ENCODE measurements at places on chromosomes 5 and 9. TPM values are rescaled to one million over a fixed set of nuclear protein-coding genes. Genes with fewer than 3 reads are reported as not detected.
A peak's percentile ranks its signal among the peaks of the same experiment; 100 is the strongest.

GRCh38 chr5:52177193-52177592 lies 610.5 kb upstream of the ITGA1 start:
- no peak for ATAC-seq

- ATAC-seq, result no peak
These were observed 303.1 kb upstream of the PANK3 start for GRCh38 chr5:168882283-168882682.

DNA sequence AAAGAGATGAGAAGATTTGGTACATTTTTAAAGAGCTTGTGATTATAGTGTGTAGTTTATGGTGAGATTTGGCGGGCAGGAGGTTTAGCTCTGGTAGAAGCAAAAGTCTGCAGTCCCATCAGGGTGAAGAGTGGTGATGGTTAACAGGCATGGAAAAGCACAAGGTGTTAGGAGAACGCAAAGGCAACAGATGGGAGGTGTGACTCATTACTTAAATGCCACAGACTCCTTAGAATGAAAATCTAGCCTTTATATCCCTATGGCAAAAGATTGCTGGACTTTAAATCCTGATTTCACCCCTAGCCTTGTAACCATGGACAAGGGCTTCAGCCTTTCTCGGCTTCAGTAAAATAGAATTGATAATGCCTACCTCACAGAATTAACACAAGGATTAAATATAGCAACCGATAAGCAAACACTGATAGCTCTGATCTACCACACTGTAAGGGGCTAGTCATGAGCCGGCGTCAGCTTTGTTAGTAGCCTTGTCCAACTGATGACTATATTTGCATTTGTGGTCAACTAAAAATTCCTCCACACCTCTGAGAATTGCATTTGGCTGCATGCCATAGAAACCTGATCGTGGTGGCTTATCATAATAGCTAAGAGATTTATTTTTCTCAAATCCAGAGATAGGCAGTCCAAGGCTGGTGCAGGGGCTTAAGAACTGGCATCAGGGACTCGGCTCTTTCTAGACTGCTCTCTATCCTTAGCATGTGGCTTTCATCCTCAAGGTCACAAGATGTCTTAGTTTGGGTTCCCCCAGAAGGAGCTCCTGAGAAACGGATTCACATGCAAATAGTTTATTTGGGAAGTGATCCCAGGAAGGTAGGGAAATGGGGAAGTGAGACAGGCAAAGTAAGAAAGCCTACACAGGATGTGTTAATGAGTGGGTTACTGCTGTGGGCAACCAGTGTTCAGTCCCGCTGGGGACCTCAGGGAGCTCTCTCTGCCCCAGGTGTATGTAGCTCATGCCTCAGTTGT lies 19.6 kb downstream of the MFAP3 start:
- ATAC-seq, result no peak

The FAM78A gene
- 0.78 TPM for total RNA-seq

The LCN2 gene
- total RNA-seq, result 1.4 TPM

DNA sequence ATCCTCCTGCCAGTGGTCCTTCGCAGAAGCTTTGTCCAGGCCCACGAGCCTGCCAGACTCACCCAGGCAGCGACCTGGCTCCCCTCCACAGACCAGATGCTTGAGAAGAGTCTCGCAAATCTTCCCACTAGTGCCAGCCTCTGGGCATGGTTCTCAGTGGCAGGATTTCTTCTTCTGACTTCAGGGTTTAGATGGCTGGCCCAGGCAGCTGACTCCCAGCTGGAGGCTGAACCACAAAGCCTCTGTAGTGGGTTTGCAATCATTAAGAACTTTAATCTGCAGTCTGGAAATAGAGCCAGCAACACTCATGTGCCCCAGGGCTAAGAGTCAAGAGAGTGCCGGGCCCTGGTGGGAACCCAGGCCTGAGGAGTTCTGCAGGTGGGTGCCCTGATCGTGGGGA lies 90.6 kb upstream of the ICE1 start:
- no peak for ATAC-seq

DNA sequence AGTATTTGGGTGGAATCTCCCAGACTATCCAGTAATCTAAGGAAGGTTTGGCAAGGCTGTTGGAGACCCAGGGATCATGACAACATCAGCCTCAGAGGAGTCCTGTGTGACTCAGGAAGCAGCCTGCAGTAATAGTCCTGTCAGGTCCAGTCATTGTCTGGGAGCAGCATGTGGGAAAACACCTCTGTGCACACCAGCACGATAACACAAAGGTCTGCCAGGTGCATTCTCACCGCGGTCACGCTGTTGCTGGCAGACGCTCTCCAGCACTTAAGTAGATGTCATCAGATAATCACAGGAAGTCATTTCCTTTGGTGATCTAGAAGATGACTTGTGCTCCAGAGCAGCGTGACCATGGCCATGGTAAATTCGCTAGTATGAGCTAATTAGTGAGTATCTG lies 99.2 kb upstream of the IQGAP2 start:
- ATAC-seq, result no peak

- peak; percentile 15 for ATAC-seq
These were observed 7.6 kb downstream of the SHROOM1 start for GRCh38 chr5:132822650-132823480.

DNA sequence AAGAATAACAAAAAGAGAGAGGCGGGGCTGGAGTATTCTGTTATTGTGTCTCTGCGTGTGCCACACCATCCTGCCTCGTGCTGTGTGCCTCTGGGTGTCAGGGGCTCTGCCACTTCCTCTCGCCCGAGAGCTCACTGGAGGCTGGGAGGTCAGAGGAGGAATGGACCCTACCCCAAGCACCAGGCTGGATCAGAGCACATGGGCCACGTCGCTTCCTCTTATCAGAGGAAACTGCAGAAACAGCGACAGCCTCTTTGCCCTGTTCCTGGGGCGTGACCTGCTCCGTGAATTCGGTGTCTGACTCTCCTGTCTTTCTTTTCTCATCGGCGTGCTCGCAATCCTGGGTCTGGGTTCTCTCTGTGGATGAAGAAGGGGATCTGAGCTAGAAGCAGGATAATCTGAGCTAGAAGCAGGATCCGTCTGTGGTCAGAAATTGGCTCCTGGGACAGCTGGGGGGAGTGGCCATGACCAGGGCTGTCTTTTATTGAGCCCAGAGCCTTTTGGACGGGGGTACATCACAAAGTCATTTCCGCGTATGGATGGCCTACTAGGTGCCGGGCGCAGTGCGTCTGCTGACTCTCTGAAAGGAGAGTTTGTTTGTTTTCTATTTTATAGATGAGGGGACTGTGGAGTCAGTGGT lies 150.3 kb upstream of the COL5A1 start:
- no peak for ATAC-seq

GRCh38 chr5:83077662-83078261 lies 415 bp downstream of the XRCC4 start:
- peak; percentile 4 for ATAC-seq

DNA sequence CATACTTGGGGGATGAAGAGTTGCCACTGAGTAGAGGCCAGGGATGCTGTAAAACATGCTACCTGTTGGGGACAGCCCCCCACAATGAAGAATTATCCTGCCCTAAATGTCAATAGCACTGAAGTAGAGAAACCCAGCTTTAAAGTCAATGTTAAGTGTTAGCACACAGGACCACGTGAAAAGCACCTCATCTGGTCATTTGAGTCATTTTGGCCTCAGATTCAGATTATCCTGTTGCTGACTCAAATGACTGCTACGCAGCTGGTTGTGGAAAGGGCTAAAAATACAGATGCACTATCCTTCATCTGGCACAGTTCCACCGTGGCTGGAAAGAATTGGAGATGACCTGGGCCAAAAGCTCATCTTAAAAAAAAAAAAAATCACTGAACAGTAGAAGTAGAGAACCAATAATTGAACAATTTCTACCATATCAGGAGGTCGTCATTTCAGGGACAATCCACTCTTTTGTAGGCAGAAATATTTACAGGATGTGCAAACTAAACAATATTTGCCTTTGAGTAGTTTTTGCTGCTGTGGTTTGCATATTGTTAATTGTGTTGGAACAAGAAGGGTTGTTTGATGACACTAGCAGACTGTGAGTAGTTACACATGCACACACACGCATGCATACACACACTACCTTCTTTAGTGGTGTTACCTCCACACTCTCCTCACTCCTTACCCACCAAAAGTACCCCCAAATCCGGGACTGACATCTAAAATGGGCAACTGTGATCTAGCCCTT lies 195.3 kb upstream of the KLF9 start:
- peak; percentile 81 for ATAC-seq

The CARD9 gene
- total RNA-seq, result 1.3 TPM

- ATAC-seq, result no peak
These were observed 262.7 kb downstream of the PARP8 start for GRCh38 chr5:50929174-50929573.

The MUSK gene
- total RNA-seq, result 2.9 TPM

- ATAC-seq, result no peak
These were observed 1.5 kb downstream of the MEIKIN start for GRCh38 chr5:131943916-131944315.

- no peak for ATAC-seq
These were observed 44.2 kb upstream of the TENT2 start for GRCh38 chr5:79567926-79568549.

The FLT4 gene
- 12.0 TPM for total RNA-seq

The SUSD3 gene
- 4.7 TPM for total RNA-seq

GRCh38 chr5:107867266-107867665 lies 196.5 kb upstream of the EFNA5 start:
- ATAC-seq, result no peak

DNA sequence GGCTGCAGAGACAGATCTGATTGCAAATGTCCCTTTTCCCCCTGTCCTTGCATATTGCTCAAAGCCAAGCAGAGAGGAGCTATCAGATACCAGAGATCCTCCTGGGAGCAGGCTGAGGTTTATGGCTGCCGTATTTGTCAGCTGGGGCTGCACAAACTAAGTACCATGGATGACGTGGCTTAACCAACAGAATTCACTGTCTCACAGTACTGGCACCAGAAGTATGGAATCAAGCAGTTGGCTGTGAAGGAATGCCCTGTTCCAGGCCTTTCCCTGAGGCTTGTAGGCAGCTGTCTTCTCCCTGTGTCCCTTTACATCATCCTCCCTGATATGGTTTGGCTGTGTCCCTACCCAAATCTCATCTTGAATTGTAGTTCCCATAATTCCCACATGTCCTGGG lies 2.6 kb downstream of the CFAP90 start:
- no peak for ATAC-seq

DNA sequence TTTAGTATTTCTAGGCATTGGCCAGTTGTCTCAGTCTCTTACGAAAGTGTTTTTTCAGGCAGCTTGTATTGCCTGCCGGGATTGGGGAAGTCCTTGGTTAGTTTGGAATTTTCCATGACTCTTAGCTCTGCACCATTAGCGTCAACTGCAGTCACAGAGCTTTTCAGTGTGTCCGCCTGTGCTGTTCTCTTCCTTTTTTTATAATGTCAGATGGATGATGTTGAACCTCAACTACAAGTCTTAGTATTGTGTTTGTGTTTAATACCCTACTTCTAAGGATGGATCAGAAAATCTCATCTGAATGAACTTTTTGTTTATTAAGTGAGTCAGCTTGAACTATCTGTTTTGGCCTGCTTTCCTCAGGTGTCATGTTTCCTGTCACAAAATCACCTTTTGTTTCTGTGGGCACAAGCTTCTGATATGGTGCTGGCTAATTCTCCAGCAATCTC lies 33.1 kb downstream of the ATP6V0E1 start:
- ATAC-seq, result peak; percentile 86

DNA sequence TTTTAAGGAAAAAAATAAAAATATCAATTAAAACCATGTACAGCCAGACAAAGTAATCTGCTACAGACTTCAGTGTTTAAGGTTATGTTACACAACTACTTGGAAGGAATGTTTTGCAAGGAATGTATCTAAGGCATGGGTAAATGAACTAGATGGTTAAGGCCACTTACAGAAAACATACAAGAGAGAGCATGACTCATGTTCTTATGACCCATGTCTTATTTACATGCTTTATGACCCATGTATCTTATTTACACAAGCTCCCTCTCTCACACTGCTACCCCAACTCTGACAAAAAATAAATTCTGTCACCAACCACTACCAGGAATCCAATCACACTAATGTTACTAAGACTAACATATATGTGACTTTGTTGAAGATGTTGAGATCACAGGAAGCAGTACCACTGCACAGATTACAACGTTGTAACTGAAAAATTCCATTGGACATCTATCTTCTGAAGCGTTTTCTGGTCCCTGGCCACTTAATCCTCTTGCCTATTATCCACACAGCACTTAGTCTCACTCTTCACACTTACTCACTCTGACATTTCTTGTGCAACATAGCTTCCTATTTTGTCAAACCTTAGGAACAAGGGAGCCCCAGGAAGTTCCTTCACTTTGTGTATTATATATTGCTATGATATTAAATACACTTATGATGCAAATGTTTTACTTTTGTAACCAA lies 1630.1 kb upstream of the C9orf72 start:
- no peak for ATAC-seq

The S1PR3 gene
- total RNA-seq, result 193 TPM

The RIMOC1 gene
- 26.3 TPM for total RNA-seq

GRCh38 chr5:171450423-171451331 lies 31.2 kb downstream of the FGF18 start:
- peak; percentile 82 for ATAC-seq

- no peak for ATAC-seq
These were observed 359.8 kb downstream of the ARL15 start for GRCh38 chr5:53950621-53951020.

DNA sequence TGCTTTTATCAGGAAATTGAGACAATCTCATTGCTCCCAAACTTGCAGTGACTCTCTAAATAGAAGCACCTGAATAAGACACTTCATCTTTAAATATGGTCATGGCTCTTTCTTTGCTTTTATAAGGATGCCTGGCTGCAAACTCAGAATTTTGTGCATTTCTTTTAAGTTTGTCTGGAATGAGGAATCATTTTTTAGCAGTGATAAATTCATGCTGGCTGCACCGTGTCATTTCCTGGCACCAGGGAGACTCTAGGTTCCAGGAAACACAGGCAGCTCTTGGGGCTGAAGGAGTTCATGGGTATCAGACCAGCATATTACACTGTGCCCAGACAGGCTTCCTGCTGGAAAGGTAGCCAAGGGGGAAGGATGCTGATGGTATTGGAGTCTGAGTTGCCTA lies 109.9 kb downstream of the NUDT12 start:
- no peak for ATAC-seq

The ARSI gene
- total RNA-seq, result 5.3 TPM
